ENCODE measurements at places on chromosomes 6 and 20. TPM values are rescaled to one million over a fixed set of nuclear protein-coding genes. Genes with fewer than 3 reads are reported as not detected.

- no peak for DNase-seq
Observed at GRCh38 chr6:19492636-19493405, 344.3 kb upstream of the ID4 start.

- DNase-seq: no peak
Observed at GRCh38 chr6:103699769-103700168, 1160.0 kb downstream of the HACE1 start.

The FOXS1 gene
- total RNA-seq: 0.99 TPM

DNA sequence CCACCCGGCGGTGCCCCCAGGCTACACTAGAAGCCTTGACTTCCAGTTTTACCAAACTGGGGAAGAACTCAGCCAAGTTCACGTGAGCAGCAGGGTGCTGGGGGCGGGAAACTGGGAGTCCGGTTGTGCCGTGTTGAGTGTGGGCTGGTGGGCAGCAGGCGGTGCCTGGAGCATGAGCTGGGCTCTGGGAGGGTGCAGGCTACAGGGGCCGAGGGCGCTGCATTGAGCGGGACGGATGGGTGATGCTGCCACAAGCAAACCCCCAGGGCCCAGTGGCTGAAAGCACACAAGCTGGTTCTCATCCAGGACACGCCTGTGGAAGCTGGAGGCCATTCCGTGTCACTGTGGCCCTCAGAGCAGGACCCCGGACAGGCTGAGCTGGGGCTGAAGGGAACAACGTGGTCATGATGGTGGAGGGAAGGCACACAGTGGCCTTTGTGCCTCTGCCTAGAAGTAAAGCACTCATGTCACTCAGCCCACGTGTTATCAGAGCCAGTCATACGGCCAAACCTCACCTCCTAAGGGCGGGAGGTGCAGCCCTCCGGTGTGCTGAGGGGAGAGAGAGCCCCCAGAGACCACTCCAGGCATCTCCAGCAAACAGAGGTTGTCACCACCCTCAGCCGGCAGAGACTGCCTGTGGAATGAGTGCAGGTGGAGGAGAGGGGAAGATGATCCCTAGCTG, 29.5 kb downstream of the RBM38 start:
- no peak for DNase-seq

DNA sequence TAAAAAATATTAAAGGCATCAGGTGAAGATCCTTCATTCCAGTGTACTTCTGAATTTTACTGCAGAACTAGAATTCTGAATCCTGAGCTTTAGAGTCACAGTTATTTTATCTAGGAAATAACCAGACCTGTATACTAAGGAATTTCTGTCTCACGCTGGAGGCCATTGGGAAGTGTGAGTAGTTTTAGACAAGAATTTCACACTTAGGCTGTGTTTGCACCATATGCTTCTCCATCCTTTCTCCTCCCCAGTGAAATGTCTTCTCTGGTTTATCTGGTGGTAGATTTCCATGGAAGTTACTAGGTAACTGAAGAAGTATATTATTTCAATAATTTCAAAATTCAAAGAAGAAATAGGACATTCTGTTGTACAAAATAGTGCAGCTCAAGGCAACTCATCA, 83.1 kb downstream of the SLC35F1 start:
- DNase-seq: no peak

GRCh38 chr20:50415516-50416268, 94.5 kb upstream of the PTPN1 start:
- DNase-seq: peak; percentile 98

DNA sequence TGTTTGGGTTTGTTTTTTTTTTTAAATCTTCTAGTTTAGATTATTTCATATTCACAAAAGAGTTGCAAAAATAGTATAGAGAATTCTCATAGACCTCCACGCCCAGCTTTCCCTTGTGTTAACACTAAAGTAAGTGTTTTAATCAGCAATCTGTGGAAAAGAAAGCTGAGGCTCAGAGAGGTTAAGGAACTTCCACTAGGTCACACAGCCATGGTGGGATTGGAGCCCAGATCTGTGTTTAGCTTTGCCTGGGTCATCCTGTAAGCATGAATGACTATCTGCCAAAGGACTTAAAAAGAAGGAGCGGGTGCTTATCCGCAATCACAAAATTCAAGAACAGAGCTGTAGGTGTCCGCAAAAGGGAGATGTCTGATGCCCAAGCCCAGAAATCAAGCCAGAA, 60.5 kb downstream of the EDN3 start:
- DNase-seq: no peak
